EH (cell line): ENCODE measurements at places on chromosomes 5 and 9.

DNA sequence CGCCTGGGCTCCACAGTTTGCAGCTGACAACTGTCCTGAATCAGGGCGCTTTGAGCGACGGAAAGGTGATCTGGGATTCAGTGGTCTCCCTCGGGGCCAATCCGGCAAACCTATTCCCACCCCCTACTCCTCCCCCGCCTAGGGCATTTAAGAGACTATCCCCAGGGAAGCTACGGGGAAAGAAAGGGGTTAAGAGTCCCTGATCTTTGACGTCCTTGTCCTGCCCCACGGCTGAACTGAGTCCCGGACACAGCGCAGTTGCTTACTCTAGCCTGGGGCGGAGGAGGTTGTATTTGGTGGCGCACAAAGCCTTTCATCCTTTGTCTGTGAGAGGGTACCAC is 3.4 kb downstream of the RORB start:
- no peak for DNase-seq

- no peak for DNase-seq
These were observed 91.9 kb upstream of the PTPRD start for GRCh38 chr9:10704720-10705119.

GRCh38 chr5:115194676-115195075 is 25.0 kb upstream of the TRIM36 start:
- peak; percentile 14 for DNase-seq

DNA sequence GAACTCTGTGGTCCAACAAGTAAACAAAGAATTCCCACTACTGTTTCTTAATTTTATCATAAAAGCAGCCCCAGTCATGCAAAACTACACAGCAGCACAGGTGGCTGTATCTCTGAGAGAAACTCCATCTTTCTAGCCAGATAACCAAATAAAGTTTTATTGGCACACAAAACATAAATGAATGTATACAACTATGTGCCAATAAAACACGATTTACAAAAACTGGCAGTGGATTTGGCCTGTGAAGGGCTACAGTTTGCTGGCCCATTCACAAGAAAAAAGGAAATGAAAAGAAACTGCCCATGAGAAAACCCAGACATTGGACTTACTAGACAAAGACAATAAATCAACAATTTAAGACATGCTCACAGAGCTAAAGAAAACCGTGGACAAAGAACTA is 10.6 kb downstream of the FBXL17 start:
- no peak for DNase-seq

DNA sequence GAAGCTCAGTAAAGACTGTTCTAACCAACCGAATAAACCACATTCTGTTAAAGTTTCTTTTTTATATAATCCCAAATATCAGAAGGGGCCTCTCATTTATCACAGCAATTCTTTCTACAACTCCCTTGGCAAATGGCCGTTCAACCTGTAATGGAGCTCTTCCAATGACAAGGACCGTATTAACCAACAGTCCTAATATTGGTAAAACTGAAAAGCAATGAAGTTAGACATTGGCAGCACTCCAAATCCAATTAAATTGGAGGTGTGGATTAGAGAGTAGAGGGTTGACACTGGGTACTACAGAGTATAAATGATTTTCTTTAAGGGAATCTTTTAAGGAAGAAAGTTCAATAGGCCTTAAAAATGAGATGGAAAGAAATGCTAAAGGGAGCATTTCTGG is 842 bp downstream of the TMED7 start:
- DNase-seq = no peak

DNA sequence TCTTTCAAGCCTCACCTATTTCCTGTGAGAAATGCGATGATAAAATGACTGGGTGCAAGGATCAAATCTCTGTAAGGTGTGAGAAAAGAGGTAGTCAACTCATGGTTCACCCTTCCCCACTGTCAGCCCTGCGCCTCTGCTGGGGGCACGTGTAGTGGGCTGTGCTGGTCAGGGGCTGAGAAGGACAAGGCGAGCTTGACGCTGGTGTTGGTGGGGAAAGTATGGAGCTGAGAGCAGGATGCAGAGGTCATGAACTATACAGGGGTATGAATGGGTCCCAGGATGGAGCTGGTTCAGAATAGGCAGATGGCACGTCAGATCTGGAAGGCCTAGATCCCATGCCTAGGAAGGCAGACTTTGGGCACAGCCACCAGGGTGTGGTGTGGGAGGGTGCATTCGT is 20.6 kb downstream of the PITX1 start:
- DNase-seq = no peak

GRCh38 chr5:42851481-42851880 is 39.8 kb upstream of the SELENOP start:
- no peak for DNase-seq

DNA sequence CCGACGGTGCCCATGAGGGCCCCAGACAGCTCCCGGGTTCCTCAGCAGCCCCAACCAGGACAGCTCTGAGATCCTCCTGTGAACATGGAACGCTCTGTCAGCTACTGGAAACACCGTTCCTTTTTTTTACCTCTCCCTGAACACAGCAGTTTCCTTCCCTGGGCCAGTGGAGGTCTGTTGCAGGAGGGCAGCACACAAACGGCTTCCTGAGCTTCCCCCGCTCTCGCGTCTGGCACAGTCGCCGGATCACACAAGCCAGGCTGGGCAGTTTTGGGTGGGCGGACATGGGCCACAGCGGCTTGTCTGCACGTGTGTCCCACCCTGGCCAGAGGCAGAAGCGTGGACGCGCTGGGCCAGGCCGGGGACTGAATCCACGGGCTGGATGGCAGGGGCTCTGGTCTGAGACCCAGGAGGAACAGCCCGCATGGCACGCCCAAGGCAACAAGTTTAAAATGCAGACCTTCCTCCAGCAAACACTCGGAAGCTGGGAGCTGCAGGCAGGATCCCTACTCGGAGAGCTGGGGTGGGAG is 106.8 kb upstream of the SARDH start:
- DNase-seq = no peak

DNA sequence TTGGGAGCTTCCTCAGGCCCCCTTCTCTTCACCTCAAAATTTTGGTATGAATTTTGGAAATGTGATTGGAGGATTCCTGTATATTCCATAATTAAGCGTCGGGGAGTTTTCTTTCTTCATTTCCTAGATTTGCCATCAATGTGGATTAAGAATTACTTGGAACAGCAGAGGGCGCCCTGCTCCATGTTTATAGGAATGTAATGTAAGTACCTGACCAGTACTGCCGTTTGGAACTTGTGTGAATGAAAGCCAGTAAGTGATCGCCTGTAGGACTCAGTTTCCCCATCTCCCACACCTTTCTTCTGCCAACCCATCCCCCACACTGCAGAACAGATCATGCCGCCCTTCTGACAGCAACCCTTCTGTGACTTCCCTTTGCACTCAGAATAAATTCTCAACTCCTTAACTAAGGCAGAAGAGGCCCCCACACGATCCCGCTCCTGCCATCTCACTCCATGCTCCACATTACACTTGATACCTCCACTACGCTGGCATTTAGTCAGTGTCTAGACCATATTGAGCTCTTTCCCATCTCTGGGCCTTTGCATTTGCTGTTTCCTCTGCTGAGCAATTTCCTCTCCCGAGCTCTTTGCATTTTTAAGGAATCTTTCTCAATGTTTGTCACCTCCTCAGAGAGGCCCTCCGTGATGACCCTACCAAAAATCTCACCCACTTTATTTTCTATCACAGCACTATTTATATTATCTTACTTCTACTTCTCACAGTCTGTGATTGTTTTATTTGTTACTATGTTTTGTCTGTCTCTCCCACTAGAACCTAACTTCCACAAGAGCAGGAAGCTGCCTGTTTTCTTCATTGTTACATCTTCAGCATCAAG is 79.5 kb upstream of the HTR4 start:
- DNase-seq = peak; percentile 78

GRCh38 chr5:9284781-9285307 is 261.0 kb downstream of the SEMA5A start:
- peak; percentile 89 for DNase-seq

DNA sequence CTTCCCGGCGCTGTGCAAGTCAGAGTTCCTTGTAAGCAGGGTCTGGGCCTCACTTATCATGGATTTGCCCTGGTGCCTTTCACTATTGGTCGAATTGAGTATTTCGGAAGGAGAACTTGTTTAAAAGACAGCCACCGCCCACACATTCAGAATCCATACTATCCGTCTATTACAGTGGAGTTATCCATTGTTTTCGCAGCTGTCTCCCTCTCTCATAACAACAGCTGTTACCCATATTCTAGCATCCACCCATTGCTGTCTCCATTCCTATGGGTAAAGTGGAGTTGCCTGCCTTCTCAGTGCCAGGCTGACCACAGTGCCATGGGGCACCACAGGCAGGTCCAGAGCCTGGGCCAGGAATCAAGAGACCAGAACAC is 20.2 kb downstream of the FAXDC2 start:
- no peak for DNase-seq

- DNase-seq = no peak
These were observed 502.4 kb downstream of the TMEM232 start for GRCh38 chr5:110224050-110224449.

- no peak for DNase-seq
These were observed 189.1 kb downstream of the WDR70 start for GRCh38 chr5:37568018-37568753.

GRCh38 chr5:32358611-32359010 is 45.9 kb upstream of the MTMR12 start:
- DNase-seq = no peak

DNA sequence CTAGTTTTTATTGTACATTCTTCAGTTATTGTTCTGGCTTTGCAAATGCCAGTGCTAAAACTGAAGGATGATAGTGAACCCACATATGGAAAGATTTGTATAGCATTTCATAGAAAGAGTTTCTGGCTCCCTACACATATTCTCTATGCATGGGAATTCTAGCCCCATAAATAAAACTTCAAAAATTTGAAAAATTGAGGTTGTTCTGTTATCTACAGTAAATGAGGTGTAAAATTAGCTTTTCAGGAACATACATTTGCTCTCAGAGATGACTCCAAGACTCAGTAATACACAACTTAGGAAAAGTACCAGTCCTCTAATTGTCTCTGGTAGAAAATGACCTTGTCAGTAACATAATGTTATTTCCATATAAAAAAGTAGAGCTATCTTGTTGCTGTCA is 80.2 kb upstream of the DPYSL3 start:
- DNase-seq = no peak
